Osteoblast (primary cell): ENCODE measurements at places on chromosomes 5 and 9. TPM values are rescaled to one million over a fixed set of nuclear protein-coding genes. Genes with fewer than 3 reads are reported as not detected.
A peak's percentile ranks its signal among the peaks of the same experiment; 100 is the strongest.

- H3K4me3 ChIP-seq: no peak overlapping the region
- no peaks in the 10 kb centered on the region for H3K36me3 ChIP-seq
- no peak for DNase-seq
- H3K27me3 ChIP-seq: no peaks in the 10 kb centered on the region
Observed at GRCh38 chr5:75891736-75892135, 174.5 kb upstream of the POC5 start.

Gene GPR151
- total RNA-seq: not detected in 2 replicates

- H3K27ac ChIP-seq: no peak overlapping the region
- H3K36me3 ChIP-seq: peaks cover 21% of the 10 kb centered on the region
- no peaks in the 10 kb centered on the region for H3K4me1 ChIP-seq
- H3K4me3 ChIP-seq: no peak overlapping the region
- no peak for DNase-seq
- no peaks in the 10 kb centered on the region for H3K27me3 ChIP-seq
Observed at GRCh38 chr5:160432787-160433186, 11.1 kb downstream of the PTTG1 start.

Gene SPARC
- total RNA-seq: 4,046 and 4,600 TPM in 2 replicates

Gene AFAP1L1
- total RNA-seq: 1.1 and 1.5 TPM in 2 replicates

Gene CNTNAP3B
- 15.0 and 30.8 TPM in 2 replicates for total RNA-seq

DNA sequence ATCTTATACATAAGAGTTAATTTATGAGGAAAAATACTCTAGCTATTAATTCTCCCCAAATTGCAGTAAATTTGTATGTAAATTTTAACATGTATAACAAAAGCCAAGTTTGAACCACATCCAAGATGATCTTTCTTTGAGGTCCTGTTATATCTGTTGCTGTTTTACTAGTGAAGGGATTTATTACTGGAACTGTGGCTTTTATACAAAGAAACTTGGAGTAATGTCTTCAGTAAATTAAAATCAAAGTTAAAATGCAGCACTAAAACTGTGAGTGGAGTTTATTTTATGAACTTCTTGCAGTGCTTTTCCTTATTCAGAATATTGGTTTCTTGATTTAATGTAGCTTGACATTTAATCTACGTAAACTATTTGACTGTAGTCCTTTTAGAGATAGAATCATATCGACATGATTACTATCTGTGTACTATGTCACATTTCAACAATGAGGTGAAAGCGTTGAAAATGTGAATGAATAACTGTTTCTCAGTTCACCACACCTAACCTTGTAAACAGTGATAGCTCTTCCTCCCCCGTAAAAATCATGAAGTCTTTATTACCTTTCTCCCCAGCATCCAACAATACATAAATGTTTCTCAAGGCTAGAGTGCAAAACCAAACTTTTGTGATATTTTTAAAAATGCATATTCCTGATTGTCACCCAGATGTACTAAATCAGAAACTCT lies 53.2 kb upstream of the ISOC1 start:
- no peaks in the 10 kb centered on the region for H3K4me1 ChIP-seq
- no peak overlapping the region for H3K4me3 ChIP-seq
- no peak for DNase-seq
- H3K27ac ChIP-seq: no peak overlapping the region
- no peaks in the 10 kb centered on the region for H3K27me3 ChIP-seq
- no peaks in the 10 kb centered on the region for H3K36me3 ChIP-seq

GRCh38 chr5:109945097-109945678 lies 255.5 kb downstream of the MAN2A1 start:
- H3K27me3 ChIP-seq: peaks cover 15% of the 10 kb centered on the region
- no peaks in the 10 kb centered on the region for H3K4me1 ChIP-seq
- H3K4me3 ChIP-seq: no peak overlapping the region
- no peak for DNase-seq
- no peak overlapping the region for H3K27ac ChIP-seq

Gene GABRP
- under 0.01 TPM in 2 replicates for total RNA-seq

GRCh38 chr9:22157276-22157675 lies 148.2 kb upstream of the CDKN2B start:
- no peak overlapping the region for H3K27ac ChIP-seq
- no peak overlapping the region for H3K4me3 ChIP-seq
- no peaks in the 10 kb centered on the region for H3K27me3 ChIP-seq
- H3K4me1 ChIP-seq: peaks cover 35% of the 10 kb centered on the region
- no peaks in the 10 kb centered on the region for H3K36me3 ChIP-seq

- H3K27ac ChIP-seq: no peak overlapping the region
- H3K4me3 ChIP-seq: no peak overlapping the region
- no peak for DNase-seq
- no peaks in the 10 kb centered on the region for H3K27me3 ChIP-seq
- H3K36me3 ChIP-seq: no peaks in the 10 kb centered on the region
Observed at GRCh38 chr5:9877488-9877887, 247.3 kb upstream of the TAS2R1 start.

GRCh38 chr5:8060953-8061429 lies 192.0 kb downstream of the MTRR start:
- H3K4me3 ChIP-seq: no peak overlapping the region
- H3K27ac ChIP-seq: no peak overlapping the region
- no peak for DNase-seq
- no peaks in the 10 kb centered on the region for H3K36me3 ChIP-seq
- H3K4me1 ChIP-seq: no peaks in the 10 kb centered on the region

Gene TAF11L5
- total RNA-seq: not detected in 2 replicates

DNA sequence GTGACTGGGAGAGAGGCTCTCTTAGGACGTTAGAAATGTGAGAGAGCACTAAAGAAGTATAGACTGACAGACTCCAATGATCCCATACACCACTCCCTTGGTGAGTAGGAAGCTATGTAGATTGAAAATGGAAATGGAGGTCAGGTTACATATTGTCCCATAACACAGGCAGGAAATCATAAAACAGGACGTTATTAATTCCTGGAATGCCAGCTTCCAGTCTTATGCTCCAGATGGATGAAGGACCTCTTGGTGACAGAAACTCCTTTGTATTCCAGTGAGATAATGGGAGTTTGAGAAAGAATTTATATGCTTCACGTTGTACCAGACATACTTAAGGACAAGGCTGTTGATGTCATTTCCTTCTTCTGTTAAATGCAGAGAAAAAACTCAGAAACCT lies 338.2 kb upstream of the ITGA1 start:
- H3K4me3 ChIP-seq: no peak overlapping the region
- H3K27ac ChIP-seq: no peak overlapping the region
- no peaks in the 10 kb centered on the region for H3K27me3 ChIP-seq
- DNase-seq: no peak
- no peaks in the 10 kb centered on the region for H3K4me1 ChIP-seq

Gene RASGRF2
- total RNA-seq: under 0.01 and 0.29 TPM in 2 replicates

GRCh38 chr5:4366628-4367027 lies 771.0 kb downstream of the IRX1 start:
- no peak for DNase-seq
- no peaks in the 10 kb centered on the region for H3K27me3 ChIP-seq
- H3K27ac ChIP-seq: no peak overlapping the region
- no peak overlapping the region for H3K4me3 ChIP-seq

Gene PCDHGC4
- total RNA-seq: 2.9 and 3.8 TPM in 2 replicates

GRCh38 chr5:9653811-9654210 lies 23.7 kb upstream of the TAS2R1 start:
- H3K4me1 ChIP-seq: peaks cover 6% of the 10 kb centered on the region
- H3K36me3 ChIP-seq: no peaks in the 10 kb centered on the region
- peak; percentile 76 for DNase-seq
- peak overlapping the region; percentile 57 for H3K27ac ChIP-seq
- no peaks in the 10 kb centered on the region for H3K27me3 ChIP-seq

Gene UHRF2
- 81.3 and 84.3 TPM in 2 replicates for total RNA-seq

DNA sequence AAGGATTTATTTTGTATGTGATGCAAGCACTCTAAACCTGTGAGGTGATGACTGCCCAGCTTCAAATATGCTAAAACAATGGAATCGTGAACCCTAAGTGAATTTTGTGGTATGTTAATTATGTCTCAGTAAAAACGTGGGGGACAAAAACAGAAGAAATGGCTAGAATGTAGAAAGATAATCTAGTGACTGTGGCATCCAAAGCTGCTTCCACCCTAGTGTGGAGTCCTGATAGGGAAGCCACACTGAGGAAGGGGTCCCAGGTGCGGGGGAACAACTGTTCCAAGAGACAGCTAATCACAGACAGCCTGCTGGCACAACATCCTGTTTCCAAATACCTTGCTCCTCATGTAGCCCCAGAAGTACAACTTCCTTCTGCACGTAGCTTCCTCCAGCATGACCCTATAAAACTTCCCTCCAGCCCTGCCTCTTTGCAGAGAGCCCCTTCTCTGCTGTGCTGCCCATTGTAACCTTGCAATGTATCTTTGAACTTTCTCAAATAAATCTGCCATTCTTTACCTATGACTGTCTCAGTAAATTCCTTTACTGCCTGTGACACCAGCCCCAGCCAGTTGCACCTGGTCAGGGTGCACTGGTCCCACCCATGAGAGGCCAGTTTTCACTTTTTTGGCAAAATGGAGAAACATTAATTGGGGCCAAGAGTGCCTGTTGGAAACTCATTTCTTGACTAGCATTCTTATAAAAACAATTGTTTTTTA lies 4.9 kb downstream of the GMCL2 start:
- H3K27me3 ChIP-seq: no peaks in the 10 kb centered on the region
- no peaks in the 10 kb centered on the region for H3K4me1 ChIP-seq
- DNase-seq: no peak
- no peak overlapping the region for H3K27ac ChIP-seq
- H3K4me3 ChIP-seq: no peak overlapping the region
- H3K36me3 ChIP-seq: no peaks in the 10 kb centered on the region

GRCh38 chr5:109387408-109387974 lies 22.3 kb downstream of the PJA2 start:
- H3K4me1 ChIP-seq: peaks cover 20% of the 10 kb centered on the region
- H3K4me3 ChIP-seq: no peak overlapping the region
- H3K27me3 ChIP-seq: no peaks in the 10 kb centered on the region
- peaks cover 7% of the 10 kb centered on the region for H3K36me3 ChIP-seq
- DNase-seq: no peak

DNA sequence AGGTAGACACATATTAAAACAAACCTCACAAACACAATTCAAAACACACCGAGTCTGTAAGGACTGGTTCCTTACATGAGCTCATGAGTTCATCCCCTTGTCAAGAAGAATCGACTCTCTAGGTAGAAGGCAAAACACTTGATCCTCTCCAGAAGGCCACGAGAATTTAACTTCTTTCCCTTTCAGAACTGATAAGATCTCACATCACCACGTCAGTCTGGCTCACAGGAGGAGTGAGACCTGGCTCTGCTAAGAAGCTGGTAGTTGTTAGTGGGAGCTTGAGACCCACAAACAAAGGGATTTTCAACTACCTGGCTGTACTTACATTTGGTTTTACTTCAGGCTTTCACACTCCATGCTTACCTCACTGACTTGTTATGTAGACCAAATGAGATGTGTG lies 459.2 kb downstream of the ARHGEF28 start:
- no peak for DNase-seq
- no peak overlapping the region for H3K4me3 ChIP-seq
- no peaks in the 10 kb centered on the region for H3K36me3 ChIP-seq
- peaks cover 10% of the 10 kb centered on the region for H3K27me3 ChIP-seq
- no peak overlapping the region for H3K27ac ChIP-seq

Gene SPOCK1
- total RNA-seq: 221 and 231 TPM in 2 replicates

Gene SELENOP
- 171 and 198 TPM in 2 replicates for total RNA-seq

DNA sequence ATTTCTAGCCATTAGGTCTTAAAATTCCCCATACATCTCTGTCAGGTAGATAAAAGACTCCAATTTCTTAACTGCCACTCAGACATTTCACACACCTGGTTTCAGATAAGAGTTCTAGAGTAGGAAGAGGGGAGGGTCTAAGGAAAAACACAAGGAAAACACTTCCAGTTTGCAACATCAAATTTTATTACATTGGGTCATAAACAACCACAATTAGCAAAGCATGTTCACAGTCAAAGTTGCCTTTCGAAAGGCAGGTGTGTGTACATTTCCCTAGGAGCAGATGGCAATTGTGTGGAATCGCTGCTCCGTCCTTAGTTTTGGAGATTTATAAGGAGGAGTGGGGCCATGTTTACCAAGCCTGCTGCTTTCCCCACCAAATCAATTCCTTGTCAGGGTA lies 120.8 kb downstream of the DMRT2 start:
- H3K4me1 ChIP-seq: no peaks in the 10 kb centered on the region
- H3K27me3 ChIP-seq: no peaks in the 10 kb centered on the region
- no peak overlapping the region for H3K27ac ChIP-seq
- DNase-seq: no peak
- no peaks in the 10 kb centered on the region for H3K36me3 ChIP-seq

Gene QSOX2
- total RNA-seq: 6.8 and 12.7 TPM in 2 replicates

DNA sequence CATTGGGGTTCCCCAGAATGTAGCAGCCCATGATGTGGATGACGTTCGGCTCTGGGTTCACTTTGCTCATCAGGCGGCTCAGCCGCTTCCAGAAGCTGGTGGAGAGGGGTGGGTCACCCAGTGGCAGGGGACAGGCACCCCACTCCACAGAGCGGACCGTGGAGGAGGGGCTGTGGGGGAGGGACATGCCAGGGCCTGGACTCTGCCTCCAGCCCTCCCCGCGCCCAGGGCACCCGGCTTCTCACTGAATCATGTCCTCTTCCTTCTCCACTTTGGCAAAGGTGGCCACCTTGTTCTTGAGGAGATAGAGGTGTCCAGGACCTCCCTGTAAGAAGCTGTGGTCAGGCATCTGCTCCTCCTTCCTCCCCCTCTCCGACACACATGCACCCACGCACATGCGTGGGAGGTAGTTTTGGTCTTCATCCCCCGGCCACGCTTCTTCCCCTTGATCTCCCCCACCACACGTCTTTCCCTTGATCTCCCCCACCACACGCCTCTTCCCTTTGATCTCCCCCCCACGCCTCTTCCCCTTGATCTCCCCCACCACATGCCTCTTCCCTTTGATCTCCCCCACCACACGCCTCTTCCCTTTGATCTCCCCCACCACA lies 8.9 kb upstream of the ENTPD8 start:
- no peaks in the 10 kb centered on the region for H3K4me1 ChIP-seq
- no peaks in the 10 kb centered on the region for H3K27me3 ChIP-seq
- no peak overlapping the region for H3K27ac ChIP-seq
- H3K36me3 ChIP-seq: peaks cover 15% of the 10 kb centered on the region
- no peak overlapping the region for H3K4me3 ChIP-seq

DNA sequence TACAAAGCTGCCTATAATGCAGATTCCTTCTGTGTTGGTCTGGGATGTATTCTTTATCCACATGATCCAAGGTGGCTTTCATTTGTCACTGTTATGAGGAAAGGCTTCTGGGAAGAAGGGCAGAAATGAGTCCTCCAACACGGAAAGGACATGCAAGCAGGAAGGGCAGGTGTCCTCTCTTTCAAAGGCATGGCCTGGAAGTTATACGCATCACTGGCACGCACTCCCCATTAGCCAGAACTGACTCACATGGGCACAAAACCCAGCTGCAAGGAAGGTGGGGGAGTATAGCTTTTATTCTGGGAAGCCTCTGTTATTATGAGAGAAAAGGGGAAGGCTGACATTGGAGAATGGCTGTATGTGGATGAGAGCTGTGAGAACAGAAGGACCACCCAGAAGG lies 141.3 kb upstream of the ZNF618 start:
- no peak overlapping the region for H3K27ac ChIP-seq
- H3K4me3 ChIP-seq: no peak overlapping the region
- H3K4me1 ChIP-seq: no peaks in the 10 kb centered on the region
- peak; percentile 38 for DNase-seq
- H3K27me3 ChIP-seq: peaks cover 40% of the 10 kb centered on the region
- H3K36me3 ChIP-seq: no peaks in the 10 kb centered on the region

Gene ZFP37
- 3.2 and 3.3 TPM in 2 replicates for total RNA-seq

Gene ST8SIA4
- 1.4 and 1.8 TPM in 2 replicates for total RNA-seq

Gene SAXO1
- under 0.01 TPM in 2 replicates for total RNA-seq

- DNase-seq: peak; percentile 58
- peaks cover 63% of the 10 kb centered on the region for H3K36me3 ChIP-seq
- peak overlapping the region; percentile 21 for H3K27ac ChIP-seq
- H3K4me1 ChIP-seq: peaks cover 4% of the 10 kb centered on the region
- no peaks in the 10 kb centered on the region for H3K27me3 ChIP-seq
- H3K4me3 ChIP-seq: no peak overlapping the region
Observed at GRCh38 chr5:136066661-136067271, 38.0 kb downstream of the TGFBI start.
